ENCODE measurements at places on chromosomes 13 and 19.

GRCh38 chr13:77412860-77413259 is 86.0 kb upstream of the MYCBP2 start:
- no peak for DNase-seq

DNA sequence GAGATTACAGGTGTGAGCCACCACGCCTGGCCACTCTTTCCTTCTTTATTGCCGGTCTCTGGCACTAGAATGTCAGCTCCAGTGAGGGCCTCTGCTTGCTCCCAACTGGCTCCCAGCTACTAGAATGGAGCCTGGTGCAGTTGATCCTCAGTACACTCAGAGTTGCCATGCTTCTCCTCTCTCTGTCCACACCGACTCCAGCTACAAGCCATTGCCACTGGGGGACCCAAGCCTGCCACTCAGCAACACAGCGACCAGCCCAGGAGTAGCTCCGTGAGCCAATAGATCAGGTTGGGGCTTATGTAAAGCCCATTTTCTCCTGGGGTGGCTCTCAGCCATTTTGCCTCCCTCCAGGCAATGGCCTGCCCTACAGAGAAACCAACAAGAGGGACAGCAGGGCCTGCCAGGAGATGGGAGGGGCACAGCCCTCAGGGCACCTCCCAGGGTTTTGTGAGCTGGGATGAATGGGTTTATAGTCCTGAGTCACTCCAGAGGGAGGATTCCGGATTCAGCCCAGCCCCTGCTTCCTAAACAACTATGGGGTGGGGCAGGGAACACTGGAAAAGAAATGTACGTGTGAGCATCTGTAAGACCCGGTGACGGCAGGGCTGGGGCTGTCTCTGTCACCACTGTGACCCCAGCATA is 36.5 kb downstream of the OPA3 start:
- no peak for DNase-seq

DNA sequence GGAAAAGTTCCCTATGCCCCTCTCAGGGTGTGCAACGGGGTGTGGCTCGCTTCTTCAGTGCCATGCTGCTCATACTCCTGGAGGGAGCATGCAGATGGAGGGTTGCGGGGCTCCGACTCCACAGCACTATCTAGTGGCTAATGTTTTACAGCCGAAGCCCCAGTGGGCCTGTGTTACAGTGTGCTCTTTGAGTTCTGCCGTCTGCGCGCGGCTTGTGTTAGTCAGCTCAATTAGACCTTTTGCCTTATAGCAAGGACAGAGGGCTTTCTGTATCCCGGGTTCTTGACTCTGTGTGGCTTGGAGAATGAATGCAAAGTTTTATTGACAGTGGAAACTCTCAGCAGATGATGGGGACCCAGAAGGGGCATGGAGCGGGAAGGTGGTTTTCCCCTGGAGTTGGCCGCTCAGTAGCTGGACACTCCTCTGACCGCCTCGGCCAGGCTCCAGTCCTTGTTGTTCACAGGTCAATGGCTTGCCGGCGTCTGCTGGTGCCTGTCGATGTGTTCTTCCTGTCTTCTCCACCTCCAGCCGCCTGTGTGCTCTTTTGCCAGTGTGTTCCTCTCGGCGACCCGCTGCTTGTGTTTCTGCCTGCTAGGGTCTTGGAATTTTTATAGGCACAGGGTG is 383.4 kb downstream of the LMO7 start:
- DNase-seq: no peak

GRCh38 chr19:14056069-14056666 is 5.7 kb downstream of the PALM3 start:
- no peak for DNase-seq

DNA sequence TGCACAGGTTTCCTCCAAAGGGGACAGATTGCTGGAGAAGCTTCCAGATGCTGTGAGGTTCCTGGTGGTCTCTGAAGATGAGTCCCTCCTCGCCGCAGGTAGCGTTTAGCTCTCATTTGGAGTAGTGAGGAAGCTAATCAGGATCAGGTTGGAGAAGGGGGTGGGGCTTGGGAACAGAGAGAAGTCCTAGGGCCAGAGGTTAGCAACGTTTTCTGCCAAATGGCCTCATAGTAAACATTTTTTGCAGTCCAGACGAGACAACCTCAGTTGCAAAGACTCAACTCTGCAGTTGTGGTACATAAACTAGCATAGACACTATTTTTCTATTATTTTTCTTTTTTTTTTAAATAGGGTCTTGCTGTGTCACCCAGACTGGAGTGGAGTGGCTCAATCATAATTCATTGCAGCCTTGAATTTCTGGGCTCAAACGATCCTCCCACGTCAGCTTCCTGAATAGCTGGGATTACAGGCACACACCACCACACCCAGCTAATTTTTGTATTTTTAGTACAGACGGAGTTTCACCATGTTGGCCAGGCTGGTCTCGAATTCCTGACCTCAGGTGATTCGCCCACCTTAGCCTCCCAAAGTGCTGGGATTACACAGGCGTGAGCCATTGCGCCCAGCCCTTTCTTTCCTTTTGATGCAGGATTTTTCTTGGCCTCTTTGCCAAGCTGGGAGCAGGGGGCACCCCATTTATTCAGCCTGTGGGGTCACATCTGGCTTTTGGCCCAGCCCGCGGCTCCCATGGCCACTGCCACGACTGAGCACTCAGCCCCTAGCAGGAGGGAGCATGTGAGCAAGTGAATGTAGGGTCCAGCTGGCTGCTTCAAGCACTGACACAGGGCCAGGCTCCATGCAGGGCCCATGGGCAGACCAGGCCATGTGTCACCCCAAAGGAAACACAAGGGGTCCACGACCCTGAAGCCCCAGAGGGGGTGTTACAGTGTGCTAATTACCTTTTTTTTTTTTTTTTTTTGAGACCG is 34.4 kb upstream of the SIN3B start:
- DNase-seq: no peak

- DNase-seq: no peak
Measured at GRCh38 chr13:109355875-109356434, 430.4 kb downstream of the IRS2 start.

- peak; percentile 58 for DNase-seq
Measured at GRCh38 chr13:20924758-20925394, 22.3 kb upstream of the XPO4 start.

DNA sequence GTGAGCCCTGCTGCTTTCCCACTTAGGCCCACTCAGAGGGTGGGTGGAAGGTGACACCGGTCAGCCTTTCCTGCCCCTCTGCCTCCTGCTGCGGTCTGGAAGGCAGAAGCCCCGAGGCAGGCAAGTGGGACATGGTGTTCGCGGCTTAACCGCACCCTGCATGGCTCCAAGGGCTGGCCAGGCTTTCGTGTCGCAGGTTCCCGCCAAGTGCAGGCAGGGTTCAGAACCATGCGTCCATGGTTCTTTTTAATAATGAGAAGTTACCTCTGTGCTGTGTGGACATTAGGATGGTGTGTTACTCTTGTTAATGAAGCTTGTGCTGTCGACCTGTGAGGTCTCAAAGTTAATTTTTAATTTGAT is 986 bp downstream of the DGKH start:
- DNase-seq: no peak

GRCh38 chr19:39670998-39671397 is 15.3 kb downstream of the LGALS16 start:
- no peak for DNase-seq

DNA sequence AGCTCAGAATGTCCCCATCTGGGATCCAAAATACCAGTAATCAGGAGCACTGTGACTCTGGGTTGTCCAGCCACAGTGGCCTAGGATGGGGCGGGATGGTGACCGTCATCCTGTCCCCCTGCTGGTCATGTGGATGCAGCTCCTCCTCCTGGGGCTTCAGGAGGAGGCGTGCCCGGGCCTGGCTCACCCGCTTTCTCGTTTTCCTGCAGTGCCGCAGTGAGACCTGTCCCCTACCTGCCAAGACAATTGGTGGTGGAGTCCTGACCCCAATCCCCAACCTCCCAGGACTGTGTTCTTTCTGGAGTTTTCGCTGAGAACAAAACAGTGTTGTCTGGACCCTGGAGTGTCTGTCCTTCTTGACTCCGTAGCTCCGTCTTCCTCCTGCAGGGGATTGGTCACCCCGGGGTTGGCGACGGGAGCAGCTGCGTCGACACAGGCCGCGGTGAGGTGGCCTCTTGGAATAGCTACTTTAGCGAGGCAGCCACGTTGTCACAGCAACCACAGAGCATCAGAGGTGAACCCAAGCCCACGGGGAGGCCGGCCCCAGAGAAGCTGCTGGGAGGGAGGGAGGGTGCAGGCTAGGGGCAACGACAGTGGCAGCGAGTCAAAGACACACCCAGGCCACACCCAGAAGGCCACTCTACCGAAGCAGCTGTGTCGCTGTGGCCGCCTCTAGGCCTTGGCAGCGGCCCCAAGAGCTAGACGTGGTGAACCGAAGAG is 10.2 kb upstream of the EMC10 start:
- DNase-seq: no peak

GRCh38 chr13:75180805-75181455 is 301.0 kb downstream of the TBC1D4 start:
- DNase-seq: no peak

GRCh38 chr19:42693760-42694350 is 46.4 kb downstream of the PSG3 start:
- DNase-seq: no peak

- no peak for DNase-seq
Measured at GRCh38 chr19:31570718-31571117, 221.5 kb upstream of the TSHZ3 start.

DNA sequence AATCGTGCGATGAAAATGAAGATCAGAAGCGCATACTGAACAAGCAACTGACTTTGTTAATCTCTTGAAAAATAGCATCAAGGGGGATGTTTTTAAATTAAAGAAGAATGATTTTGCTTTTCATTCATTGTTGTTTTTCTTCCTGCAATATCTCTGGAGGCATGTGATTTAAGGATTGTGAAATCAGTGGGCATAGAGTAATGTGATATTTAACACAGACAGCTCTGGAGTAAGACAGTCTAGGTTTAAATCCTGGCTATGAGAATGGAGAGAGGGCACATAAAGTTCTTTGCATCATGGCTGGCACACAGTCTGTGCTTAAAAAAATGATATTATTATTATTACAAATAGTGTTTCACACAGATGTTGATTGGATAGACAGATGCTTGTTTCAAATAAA is 243.1 kb upstream of the NBEA start:
- DNase-seq: no peak

DNA sequence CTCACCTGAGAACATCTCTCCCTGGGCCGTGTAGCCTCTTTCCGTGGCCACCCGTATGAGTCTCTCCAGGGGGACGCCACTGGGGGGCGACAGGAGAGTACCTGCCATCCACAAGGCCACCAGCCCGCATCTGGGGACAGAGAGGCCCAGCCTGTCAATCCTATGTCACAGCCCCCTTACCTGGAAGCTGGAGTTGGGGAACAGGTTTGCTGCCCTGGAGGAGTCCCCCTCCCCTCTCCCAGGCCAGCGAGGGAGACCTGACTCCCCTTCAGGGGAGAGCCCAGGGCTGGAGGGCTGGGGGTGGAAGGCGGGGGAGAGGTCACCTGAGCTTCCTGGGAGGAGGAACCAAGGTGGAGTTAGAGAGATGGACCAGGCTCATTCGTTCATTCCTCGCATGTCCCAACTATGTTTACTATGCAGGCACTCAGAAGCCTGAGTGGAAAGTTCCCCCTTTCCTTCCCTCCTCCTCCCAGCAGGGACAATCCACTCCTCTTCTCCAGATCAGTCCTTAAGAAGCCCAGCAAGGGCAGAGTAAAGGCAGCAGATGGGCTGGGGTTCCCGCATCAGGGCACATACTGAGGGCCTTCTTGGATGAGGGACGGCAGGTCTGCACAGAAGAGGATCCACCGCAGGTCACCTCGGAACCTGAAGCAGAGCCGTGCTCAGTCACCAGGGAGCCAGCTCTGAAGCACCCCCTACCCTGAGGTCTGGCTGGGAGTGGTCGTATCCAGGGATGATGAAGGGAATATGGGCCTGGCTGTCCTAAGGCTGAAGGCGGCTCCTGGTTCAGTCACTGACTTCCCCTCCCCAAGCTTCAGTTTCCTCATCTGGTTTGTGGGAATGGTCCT is 5.5 kb downstream of the ACTMAP start:
- DNase-seq: no peak

DNA sequence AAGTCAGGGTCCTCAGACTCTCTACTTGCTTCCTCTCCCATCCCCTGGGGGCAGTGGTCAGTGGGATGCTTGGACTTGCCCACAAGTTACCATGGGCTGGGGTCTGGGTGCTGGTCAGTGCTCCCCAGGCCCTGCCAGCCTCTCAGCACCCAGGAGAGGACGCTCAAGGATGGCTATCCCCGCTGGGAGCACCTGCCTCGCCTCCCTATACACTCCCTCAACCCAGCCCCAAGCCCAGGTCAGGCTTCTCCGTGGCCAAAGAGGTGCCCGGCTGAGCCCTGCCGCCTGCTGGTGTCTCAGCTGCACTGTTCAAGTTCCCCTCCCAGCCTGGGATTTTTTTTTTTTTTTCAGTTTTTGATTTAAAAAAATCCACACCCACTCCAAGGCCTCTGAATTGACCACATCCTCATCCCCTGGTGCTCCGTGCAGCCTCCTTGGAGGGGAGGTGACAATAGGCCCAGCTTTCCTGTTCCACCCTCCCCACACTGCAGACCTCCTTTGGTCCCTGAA is 10.8 kb downstream of the F2RL3 start:
- DNase-seq: no peak

DNA sequence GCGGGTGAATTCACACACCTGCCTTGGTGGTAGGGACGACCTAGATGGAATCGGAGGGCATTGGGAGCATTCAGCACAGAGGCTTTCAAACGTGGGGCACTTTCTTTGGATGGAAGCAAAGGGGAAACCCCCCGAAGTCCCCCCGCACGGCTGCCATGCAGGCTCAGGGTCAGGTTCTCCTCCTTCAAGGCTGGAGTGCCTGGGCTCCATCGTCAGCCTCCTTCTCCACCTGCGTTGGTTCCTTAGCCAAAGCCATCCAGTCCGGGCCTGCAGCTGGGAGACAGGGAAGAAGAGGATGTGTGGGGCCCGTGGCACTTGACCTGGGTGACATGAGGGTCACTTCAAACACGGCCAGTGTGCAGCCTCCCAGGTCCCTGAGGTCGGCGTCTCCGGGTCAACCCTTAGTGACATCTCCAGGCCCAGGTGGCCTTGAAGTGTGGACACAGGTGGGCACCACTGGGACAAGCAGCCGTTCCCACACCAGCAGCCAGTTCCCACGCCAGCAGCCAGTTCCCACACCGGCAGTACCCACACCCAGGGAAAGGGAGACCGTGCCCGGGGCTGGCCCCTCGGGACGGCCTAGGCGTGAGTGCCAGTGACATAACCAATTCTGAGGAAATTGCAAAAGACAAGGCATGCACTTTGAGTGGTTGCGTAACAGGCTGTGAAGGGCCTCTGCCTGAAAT is 116.0 kb downstream of the SOX1 start:
- DNase-seq: no peak

GRCh38 chr13:113519556-113519955 is 29.0 kb upstream of the DCUN1D2 start:
- no peak for DNase-seq

GRCh38 chr19:33311326-33311682 is 9.0 kb upstream of the CEBPA start:
- DNase-seq: no peak

DNA sequence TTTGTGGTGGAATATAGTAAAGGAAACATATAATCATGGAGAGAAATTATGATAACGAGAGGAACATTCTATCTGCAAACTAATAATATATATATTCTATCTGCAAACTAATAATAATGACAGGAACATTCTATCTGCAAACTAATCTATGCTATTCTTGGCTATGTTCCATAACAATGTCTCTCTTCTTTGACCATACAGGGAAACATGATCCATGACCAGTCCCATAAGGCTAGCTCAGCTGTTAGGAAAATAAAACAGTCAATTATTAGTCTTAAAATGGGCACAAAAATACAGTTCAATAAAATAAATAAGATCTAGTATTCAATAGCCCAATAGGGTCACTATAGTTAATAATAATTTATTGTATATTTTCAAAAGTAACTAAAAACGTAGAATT is 707.8 kb upstream of the PCDH20 start:
- DNase-seq: no peak

Measured in CD4-positive, alpha-beta T cell treated with Interleukin-6 at 100 ng/mL for 8 hours (primary cell).